T-cell (primary cell): ENCODE measurements at places on chromosomes 4 and X. TPM values are rescaled to one million over a fixed set of nuclear protein-coding genes. Genes with fewer than 3 reads are reported as not detected.

- H3K36me3 ChIP-seq = no peaks in the 10 kb centered on the region
- H3K4me3 ChIP-seq = no peak overlapping the region
- no peak overlapping the region for H3K27ac ChIP-seq
- no peaks in the 10 kb centered on the region for H3K4me1 ChIP-seq
Observed at GRCh38 chr4:20203508-20203907, 48.2 kb upstream of the SLIT2 start.

DNA sequence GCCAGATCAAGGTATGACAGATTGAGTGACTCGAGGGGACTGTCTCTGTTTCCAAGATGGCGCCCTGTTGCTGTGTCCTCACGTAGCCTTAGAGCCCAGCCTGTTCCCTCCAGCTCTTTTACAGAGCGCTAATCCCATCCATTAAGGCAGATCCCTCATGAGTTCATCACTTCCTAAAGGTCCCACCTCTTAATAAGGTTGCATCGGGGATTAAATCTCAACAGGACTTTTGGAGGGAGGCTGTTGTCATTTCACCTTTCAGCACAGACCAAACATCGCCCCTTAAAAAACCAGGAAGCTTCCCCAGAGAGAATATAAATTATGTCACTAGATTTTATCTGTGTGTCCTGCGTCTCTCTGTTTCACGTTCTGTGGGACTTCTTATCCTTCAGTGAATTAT is 32.6 kb upstream of the DHRSX start:
- no peaks in the 10 kb centered on the region for H3K36me3 ChIP-seq
- no peak for DNase-seq
- H3K27me3 ChIP-seq = no peaks in the 10 kb centered on the region

The GK gene
- total RNA-seq = 5.5 TPM

GRCh38 chr4:7559741-7560395 is 125.1 kb upstream of the PSAPL1 start:
- no peaks in the 10 kb centered on the region for H3K4me1 ChIP-seq
- no peak overlapping the region for H3K27ac ChIP-seq
- H3K36me3 ChIP-seq = no peaks in the 10 kb centered on the region
- H3K4me3 ChIP-seq = no peak overlapping the region
- no peaks in the 10 kb centered on the region for H3K27me3 ChIP-seq
- DNase-seq = no peak

- H3K27me3 ChIP-seq = no peaks in the 10 kb centered on the region
- DNase-seq = no peak
- no peaks in the 10 kb centered on the region for H3K36me3 ChIP-seq
- H3K27ac ChIP-seq = peak overlapping the region; percentile 75
- peaks cover 8% of the 10 kb centered on the region for H3K4me1 ChIP-seq
Observed at GRCh38 chrX:130166503-130166777, 799 bp upstream of the AIFM1 start.

DNA sequence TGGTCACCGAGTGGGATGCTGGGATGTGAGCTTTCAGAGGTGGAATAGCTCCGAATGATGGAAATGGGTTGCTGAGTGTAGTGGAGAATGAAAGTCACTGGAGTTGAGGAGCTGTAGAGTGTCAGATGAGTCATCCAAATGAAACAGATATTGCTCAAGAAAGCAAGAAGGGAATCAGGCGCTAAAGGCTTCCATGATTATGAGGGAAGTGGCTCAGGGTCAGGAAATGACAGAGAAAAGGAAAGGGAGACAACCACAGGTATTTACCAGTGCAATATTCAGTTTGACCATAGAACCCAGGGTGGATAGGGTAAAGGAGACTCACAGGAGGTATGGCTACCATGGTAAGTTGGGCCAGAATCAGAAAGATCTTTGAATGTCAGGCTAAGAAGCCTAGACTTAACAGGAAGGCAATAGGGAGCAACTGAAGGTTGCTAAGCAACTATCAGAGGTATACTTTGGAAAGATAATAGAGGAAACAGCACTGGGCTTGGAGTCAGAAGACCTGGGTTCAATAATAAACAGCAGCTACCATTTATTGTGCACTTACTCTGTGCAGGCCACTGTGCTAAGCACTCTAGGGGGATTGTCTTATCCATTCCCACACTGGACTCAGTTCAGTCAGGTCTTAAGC is 11.7 kb downstream of the LAS1L start:
- no peak overlapping the region for H3K4me3 ChIP-seq
- no peaks in the 10 kb centered on the region for H3K4me1 ChIP-seq
- no peaks in the 10 kb centered on the region for H3K27me3 ChIP-seq
- H3K27ac ChIP-seq = no peak overlapping the region
- DNase-seq = no peak
- H3K36me3 ChIP-seq = peaks cover 3% of the 10 kb centered on the region

The SSX3 gene
- total RNA-seq = not detected

GRCh38 chr4:153755186-153755585 is 4.6 kb downstream of the RNF175 start:
- DNase-seq = no peak
- H3K27ac ChIP-seq = no peak overlapping the region
- H3K4me1 ChIP-seq = peaks cover 16% of the 10 kb centered on the region

DNA sequence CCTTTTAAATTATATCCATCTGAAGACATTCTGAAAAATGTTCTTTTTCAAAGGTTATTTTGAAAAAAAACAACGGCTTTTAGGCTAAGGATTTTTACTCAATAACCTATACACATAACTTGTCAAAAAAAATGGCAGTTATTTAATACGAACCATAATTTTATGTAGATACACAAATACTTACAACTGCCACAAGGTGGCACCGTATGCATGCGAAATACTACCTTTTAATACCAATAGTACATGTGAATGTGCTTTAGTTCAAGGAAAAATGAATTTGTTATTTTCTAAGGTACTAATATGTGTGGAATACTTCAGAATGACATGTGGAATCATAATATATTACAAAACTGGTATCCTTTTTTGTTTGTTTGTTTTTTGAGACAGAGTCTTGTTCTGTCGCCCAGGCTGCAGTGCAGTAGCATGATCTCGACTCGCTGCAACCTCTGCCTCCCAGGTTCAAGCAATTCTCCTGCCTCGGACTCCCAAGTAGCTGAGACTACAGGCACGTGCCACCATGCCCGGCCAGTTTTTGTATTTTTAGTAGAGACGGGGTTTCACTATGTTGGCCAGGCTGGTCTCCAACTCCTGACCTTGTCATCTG is 4.6 kb upstream of the MAD2L1 start:
- H3K36me3 ChIP-seq = no peaks in the 10 kb centered on the region
- H3K4me1 ChIP-seq = peaks cover 5% of the 10 kb centered on the region
- H3K4me3 ChIP-seq = no peak overlapping the region

DNA sequence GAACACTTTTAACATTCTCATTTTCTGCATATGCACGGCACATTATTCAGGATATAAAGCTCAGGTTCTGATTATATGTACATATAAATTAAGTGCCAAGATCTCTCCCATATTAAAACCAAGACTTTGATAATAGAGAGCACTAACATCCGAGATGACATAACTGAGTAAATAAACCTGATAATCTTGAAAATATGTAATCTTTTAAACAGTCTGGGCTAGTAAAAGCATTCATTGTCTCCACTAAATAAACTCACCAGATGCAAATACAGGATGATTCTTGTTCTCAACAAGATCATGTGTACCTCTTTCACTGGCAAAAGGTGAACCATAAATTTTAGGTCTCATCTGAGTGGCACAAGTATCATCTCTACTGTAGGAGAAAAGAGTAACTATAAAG is 942.2 kb downstream of the TRAM1L1 start:
- no peaks in the 10 kb centered on the region for H3K36me3 ChIP-seq
- H3K4me3 ChIP-seq = no peak overlapping the region
- no peaks in the 10 kb centered on the region for H3K27me3 ChIP-seq
- H3K27ac ChIP-seq = no peak overlapping the region
- no peaks in the 10 kb centered on the region for H3K4me1 ChIP-seq
- no peak for DNase-seq

The MSN gene
- 365 TPM for total RNA-seq

The MAGEA2 gene
- not detected for total RNA-seq

DNA sequence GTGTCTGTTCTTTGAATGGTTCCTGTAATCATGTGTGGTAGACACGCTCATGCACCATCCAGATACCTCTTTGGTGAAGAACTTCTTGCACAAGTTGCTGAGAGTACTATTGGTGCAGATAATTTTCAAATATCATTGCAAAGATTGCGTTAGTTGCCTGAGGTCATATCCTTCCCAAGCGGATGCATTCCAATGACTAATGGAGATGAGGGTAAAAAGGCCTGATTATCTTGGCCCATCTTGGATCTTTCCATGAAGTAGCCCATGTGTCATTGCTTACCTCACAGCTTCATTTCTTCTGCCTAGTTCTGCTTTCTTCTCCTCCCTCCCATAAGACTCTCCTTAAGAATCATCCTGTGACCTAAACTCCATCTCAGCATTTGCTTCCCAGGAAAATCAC is 384.9 kb upstream of the CNKSR2 start:
- DNase-seq = no peak
- H3K4me1 ChIP-seq = no peaks in the 10 kb centered on the region
- H3K36me3 ChIP-seq = no peaks in the 10 kb centered on the region
- H3K4me3 ChIP-seq = no peak overlapping the region
- H3K27ac ChIP-seq = no peak overlapping the region

The OTC gene
- total RNA-seq = not detected

DNA sequence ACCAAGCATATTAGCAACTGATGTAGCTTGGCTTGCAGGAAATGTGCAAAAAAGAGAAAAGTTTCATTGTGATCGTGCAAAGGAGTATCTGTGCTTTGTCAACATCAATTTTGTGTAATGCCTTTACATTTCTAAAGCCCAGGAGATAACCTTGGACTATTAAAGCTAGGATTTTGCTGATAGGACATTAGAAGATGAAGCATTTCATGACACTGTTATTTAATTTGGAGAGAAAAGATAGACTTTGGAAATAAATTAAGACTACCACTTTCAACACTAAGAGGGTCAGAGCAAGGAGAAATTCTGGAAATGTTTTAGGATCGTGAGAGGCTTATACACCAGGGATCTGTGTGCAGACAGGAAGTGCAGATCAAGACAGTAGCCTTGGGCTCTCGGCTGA is 120.6 kb upstream of the MID1 start:
- DNase-seq = no peak
- no peaks in the 10 kb centered on the region for H3K36me3 ChIP-seq
- H3K4me1 ChIP-seq = no peaks in the 10 kb centered on the region
- no peak overlapping the region for H3K27ac ChIP-seq

The LIN54 gene
- total RNA-seq = 17.7 TPM

The TEX11 gene
- not detected for total RNA-seq

DNA sequence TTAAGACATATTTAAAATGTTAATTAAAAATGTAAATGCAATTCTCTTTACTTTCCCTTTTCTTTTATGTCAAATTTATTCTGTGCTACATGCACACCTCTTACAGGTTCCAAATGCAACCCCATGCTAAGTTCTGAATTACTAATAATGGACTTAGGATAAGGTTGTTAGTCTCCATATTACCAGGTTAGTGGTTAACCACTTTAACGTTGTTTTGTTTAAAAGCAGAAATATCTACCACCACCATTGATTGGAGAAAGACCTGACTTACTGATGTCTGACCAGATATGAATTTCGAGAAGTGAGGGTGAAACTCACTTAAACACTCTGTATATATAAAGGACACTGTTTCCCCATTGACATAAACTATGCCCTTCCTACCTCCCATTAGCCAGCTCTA is 6.9 kb upstream of the TRPC3 start:
- H3K27ac ChIP-seq = no peak overlapping the region
- no peak overlapping the region for H3K4me3 ChIP-seq
- DNase-seq = no peak

DNA sequence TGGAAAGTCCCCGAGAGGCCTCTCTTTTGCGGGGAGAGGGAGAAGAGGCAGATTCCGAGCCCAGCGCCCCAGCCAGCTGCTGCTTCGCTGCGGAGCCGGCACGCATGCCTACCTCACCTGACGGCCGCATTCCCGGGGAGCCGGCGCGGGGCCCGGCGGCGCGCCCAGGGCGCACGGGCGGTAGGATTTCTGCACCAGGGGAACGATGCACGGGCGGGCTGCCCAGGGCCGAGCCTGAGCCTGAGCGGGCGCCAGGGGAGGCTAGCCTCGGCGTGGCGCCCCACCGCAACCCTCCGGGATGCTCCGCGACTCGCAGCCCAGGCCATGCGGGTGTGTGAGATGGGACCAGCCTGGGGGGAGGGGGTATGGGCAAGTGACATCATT is 81.3 kb upstream of the SCML1 start:
- H3K27me3 ChIP-seq = peaks cover 2% of the 10 kb centered on the region
- H3K27ac ChIP-seq = no peak overlapping the region
- H3K4me1 ChIP-seq = peaks cover 26% of the 10 kb centered on the region
- peak overlapping the region; percentile 41 for H3K4me3 ChIP-seq
- H3K36me3 ChIP-seq = no peaks in the 10 kb centered on the region

- no peaks in the 10 kb centered on the region for H3K36me3 ChIP-seq
- peaks cover 3% of the 10 kb centered on the region for H3K27me3 ChIP-seq
- no peak overlapping the region for H3K4me3 ChIP-seq
- H3K27ac ChIP-seq = no peak overlapping the region
- H3K4me1 ChIP-seq = no peaks in the 10 kb centered on the region
Observed at GRCh38 chr4:21697583-21697982, 251.0 kb downstream of the KCNIP4 start.

DNA sequence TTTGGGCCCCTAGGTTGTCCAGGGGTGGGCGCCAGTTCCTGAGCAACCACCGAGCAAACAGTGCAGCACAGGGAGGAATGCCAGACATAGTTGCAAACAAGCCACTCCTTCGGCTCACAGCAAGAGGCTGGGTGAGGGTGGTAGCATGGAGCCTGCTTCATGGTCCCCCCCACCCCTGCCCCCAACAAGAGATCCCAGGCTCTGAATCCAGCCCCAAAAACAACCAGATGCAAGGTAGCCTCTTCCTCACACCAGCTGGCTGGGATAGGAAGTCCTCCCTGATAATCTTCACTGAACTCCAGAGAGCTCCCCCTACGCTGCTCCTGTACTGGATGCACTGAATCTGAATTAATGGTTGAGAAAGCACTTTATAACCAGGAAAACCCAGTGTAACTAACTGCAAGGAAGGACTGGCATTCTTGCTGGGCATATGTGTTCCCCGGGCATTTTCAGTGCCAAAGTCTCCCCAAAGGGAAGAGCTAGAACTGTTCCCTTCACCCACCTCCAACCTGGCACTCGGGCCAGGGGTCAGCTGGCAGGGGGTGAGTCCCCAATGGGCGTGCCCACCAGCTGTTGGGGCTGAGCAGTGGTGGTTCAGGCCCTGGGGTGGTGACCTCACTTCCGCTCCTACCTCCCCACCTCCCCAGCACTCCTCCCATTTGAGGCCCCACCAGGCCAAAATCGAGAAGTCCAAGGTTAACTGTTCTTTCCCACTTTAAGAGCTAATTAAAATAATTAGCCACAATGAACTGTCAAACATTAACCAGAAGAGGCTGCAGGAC is 1.5 kb downstream of the ELF4 start:
- H3K36me3 ChIP-seq = no peaks in the 10 kb centered on the region
- DNase-seq = no peak
- H3K27ac ChIP-seq = peak overlapping the region; percentile 58
- H3K4me1 ChIP-seq = peaks cover 4% of the 10 kb centered on the region

GRCh38 chr4:157012781-157013180 is 41.2 kb upstream of the PDGFC start:
- no peak for DNase-seq
- H3K27me3 ChIP-seq = no peaks in the 10 kb centered on the region
- H3K4me3 ChIP-seq = no peak overlapping the region
- H3K36me3 ChIP-seq = no peaks in the 10 kb centered on the region
- H3K27ac ChIP-seq = no peak overlapping the region
- H3K4me1 ChIP-seq = no peaks in the 10 kb centered on the region

The MAGEB18 gene
- total RNA-seq = not detected
